ENCODE measurements at places on chromosomes 3 and 15.
A peak's percentile ranks its signal among the peaks of the same experiment; 100 is the strongest.

DNA sequence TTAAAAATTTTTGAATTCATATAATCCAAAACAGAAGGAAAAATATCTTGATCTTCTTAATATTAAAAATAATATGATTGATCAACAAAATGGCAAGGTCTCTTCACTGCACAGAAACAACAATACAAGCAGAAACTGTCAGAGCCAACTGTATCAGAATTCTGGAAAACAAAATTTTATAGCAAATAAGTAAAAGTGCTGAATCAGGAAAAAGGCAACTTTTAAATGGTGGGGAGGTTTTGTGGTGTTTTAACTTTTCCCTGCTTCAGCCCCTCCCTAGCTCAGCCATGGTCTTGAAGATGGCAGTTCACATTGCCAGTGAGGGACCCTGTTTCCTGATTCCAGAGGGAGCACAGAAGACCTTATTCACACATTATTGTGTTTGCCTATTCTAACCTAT, 37.6 kb downstream of the SPESP1 start:
- no peak for DNase-seq

DNA sequence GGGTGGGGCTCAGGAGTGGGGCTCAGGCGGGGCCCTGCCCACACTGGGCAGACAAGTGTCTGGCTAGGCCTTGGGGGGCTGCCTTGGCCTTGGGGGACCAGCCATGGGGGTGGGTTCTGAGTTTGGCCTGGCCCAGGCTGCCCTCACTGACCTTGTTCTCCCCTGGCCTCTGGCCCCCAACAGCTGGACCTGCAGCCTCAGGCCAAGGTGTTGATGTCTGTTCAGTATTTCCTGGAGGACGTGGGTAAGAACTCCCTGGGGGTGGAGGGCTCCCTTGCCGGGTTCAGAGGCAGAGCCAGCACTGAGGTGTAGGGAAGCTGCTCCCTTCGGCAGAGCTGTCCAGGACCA, 20.0 kb downstream of the PRKCD start:
- DNase-seq, result no peak

GRCh38 chr3:152477422-152477821, 208.7 kb downstream of the MBNL1 start:
- no peak for DNase-seq

DNA sequence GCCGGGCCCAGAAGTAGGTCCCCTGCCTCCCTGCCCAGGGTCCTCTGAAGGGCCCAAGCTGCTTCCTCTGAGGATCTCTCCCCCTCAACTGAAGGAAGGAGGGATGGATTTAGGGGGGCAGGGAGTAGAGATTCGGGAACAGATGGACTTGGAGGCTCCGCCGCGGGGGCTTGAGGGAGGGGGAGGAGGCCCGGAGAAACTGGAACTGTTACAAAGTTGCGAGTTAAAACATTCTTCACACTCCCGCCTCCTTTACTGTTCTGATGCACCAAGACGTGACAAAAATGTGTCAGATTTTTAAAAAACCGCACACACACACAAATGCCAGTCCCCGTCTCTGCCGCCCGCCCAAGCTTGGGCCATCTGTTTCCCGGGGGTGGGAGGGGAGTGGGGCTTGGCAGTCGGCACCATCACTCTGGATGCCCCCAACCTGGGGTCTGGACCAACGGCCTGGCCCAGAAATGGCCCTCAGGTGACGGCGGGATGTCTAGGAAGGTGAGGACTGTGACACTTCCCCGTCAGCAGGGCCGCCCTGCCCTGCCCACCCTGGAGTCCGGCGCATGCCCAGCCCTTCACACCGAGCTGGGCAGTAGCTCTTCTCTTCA, 25.0 kb upstream of the LINGO1 start:
- no peak for DNase-seq

GRCh38 chr3:188157407-188157806, 3.5 kb downstream of the LPP start:
- DNase-seq, result no peak

DNA sequence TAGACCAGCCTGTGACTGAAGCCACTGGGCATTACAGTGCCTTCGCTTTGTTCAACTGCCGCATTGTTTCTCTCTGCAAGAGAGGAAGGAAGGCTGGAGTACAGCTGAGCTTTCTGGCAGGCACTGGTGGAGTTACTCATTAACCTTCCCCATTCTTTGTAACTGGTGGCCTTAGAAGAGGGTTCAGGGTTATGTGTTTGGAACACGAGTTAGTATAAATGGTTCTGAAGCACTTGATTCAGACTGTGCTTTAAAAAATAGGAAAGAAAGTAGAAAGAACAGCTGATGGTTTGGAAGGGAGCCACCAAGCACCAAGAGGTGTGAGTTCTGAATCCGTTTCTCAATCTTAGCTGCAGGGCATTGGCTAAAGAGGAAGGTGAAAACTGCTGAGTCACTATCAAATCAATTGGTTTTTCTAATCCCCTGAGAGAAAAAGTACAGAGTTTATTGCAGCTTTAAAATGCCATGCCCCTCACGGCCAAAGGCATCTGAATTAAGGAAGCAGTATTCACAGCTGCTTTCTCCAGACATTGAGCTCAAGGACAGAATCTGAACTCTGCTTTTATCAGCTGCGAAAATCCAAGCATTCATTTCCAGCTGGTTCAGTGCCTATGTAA, 3.6 kb downstream of the HGD start:
- DNase-seq, result no peak

- DNase-seq, result no peak
Measured at GRCh38 chr3:194470615-194471014, 16.2 kb downstream of the ATP13A3 start.

DNA sequence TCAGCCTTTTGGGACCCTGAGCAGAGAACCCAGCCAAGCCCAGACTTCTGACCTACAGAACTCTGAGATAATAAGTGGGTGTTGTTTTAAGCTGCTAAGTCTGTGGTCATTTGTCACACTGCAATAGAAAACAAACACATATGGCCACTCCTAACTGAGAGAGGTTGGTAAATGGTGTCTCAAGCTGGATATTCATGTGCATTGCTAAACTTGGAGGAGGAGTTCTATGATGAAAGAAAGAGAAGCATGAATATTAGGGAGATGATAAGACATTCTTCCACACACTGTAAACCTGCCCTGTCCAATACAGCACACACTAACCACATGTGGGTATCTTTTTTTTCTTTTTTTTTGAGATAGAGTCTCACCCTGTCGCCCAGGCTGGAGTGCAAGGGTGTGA, 27.8 kb upstream of the UBL7 start:
- no peak for DNase-seq

GRCh38 chr3:119902061-119902460, 120.2 kb downstream of the NR1I2 start:
- no peak for DNase-seq

DNA sequence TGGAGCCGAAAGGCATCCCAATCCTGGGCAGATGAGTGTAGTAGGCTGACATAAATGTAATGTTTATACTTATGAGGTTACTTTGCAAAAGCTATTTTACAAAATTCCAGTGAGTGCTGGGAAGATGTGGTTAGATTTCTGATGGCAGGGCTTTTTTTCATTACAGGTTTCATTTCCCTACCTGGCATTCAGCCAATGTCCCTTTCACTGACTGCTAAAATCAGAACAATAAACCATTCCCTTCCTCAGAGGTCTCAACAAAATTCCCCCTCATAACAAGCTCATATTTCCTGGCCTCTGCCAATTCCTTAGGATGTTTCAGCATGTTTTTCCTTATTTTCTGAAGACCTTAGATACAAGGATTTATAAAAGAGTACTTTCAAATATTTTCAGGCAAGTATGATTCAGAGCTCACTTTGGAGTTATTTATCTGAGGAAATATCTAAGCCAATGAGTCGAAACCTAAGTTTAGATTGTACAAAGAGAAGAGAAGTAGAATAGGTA, 40.9 kb upstream of the CCDC80 start:
- no peak for DNase-seq

GRCh38 chr3:71194785-71195184, 388.7 kb downstream of the FOXP1 start:
- no peak for DNase-seq

- DNase-seq, result no peak
Measured at GRCh38 chr3:171543759-171544300, 83.6 kb upstream of the TNIK start.

DNA sequence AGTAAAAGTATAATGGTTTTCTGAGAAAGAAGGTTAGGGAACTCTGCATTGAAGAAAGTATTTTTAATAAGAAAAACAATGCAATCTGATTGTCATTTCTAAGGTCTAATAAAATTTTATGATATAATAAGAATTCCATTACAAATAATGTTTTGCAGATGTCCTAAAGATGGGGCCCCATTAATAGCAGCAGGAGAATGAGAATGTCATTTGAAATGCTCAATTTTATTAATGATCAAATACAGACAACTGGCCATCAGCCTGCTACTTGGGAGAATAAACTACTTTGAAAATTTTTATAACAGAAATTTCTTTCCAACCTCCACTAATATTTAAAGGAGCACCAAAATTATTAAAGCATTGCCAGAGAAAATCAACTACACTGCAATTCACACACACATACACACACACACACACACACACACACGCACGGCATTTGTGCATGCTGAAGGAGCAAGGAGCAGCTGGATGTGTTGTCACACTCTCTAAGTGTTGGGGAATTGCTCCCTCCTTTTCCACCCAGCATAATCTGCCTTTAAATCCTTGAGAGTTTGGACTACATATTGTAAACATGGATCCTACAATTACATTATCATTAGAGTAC, 109.5 kb downstream of the THRB start:
- DNase-seq, result no peak

DNA sequence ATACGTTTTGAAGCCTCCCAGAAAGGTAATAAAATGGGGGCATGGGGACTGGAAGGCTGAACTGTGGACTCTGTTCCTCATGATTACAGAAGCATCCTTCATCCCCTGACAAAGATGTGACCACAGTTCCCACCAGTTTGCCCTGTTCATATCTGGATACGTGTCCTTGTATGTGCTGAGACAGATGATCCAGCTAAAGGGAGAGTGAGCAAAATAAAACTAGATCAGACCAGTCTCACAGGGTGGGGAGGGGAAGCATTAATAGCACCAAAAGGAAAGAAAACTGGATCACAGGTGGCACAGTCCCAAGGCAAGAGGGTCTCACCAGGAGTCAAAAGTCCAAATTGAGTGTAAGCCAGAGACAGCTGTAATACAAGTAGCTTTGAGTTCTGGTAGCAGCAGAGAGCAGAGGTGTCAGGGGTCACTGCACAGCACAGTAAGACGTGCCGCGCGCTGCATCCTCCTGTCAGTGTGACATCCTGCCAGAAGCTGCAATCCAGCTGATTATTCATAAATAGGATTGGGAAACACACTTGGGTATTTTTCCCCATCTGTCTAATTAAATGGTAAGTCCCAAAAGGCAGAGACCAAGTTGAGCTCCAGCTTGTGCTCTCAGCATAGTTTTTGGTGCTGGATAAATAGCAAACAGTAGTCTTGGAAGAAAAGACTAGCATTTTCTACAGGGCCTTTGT, 560.0 kb upstream of the CFAP20DC start:
- DNase-seq, result no peak

GRCh38 chr3:142849148-142849547, 39.7 kb downstream of the PCOLCE2 start:
- no peak for DNase-seq

GRCh38 chr3:24042174-24043059, 97.3 kb downstream of the NR1D2 start:
- DNase-seq, result no peak

DNA sequence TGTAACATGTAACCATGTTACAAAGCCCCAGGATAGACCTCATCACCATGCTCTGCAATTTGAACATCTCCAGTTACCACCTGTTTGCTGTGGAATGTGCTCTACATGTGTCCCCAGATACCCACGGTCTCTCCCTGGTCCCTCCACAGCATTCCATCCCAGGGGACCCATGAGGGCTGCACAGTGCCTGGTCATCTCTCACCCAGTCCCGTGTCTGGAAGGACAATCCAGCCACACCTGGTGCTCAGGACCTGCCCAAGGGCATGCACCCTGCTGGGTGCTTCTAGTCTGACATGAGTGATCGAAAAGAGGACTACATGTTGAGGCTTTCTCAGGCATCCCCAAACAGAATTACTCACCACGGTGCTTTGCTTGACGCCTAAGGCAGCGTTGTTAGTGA, 119.6 kb upstream of the ATP10A start:
- DNase-seq, result no peak

- DNase-seq, result no peak
Measured at GRCh38 chr15:40061212-40061901, 22.4 kb upstream of the SRP14 start.

GRCh38 chr15:84785053-84785452, 32.1 kb upstream of the ALPK3 start:
- DNase-seq, result no peak

DNA sequence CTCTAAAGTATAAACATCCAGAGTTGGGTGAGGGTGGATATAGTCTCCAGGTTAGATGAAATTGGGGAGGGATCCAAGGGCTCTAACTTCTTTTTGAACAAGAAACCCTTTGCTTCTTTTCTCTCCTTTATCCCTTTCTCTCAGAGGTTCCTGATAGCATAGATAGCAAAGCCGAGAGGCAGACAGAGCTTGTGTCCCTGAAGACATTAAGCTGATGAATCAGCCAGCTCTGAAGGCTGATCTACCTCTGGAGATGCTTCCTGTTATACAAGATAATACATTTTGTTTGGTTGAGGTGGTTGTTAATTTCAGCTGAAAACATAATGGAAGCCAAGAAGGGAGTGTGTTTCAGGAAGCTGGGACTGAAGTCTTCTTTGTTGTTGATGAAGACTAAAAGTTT, 193.2 kb downstream of the PDCD6IP start:
- no peak for DNase-seq

DNA sequence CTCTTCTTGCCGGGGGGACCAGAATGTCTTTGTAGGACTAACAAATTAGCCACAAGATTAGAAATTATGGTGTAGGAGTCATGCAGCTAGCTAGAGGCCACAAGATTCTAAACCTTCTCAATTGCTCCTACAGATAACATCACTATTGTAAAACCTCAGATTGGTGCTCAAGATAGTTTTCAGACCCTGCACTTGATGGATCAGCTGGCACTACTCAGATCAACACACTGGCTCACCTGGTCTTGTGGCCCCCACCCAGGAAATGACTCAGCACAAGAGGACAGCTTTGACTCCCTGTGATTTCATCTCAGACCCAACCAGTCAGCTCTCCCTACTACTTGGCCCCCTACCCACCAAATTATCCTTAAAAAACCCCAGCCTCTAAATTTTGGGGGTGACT, 124.1 kb upstream of the RASGRP1 start:
- peak; percentile 43 for DNase-seq

DNA sequence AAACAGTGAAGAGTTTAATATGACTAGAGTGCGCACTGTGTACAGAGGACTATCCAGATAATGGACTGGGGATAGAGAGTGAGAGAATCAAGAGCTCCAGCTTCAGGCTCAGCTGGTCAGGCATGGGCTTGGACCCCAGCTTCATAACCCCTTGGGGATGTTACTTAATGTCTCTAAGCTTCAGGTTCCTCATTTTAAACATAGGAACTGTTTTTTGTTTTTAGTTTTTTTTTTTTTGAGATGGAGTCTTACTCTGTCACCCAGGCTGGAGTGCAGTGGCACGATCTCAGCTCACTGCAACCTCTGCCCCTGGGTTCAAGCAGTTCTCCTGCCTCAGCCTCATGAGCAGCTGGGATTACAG, 9.9 kb upstream of the BRPF1 start:
- DNase-seq, result no peak

- DNase-seq, result no peak
Measured at GRCh38 chr3:170517242-170517945, 68.5 kb downstream of the SLC7A14 start.
